ENCODE measurements at places on chromosomes 3 and 15. TPM values are rescaled to one million over a fixed set of nuclear protein-coding genes. Genes with fewer than 3 reads are reported as not detected.

DNA sequence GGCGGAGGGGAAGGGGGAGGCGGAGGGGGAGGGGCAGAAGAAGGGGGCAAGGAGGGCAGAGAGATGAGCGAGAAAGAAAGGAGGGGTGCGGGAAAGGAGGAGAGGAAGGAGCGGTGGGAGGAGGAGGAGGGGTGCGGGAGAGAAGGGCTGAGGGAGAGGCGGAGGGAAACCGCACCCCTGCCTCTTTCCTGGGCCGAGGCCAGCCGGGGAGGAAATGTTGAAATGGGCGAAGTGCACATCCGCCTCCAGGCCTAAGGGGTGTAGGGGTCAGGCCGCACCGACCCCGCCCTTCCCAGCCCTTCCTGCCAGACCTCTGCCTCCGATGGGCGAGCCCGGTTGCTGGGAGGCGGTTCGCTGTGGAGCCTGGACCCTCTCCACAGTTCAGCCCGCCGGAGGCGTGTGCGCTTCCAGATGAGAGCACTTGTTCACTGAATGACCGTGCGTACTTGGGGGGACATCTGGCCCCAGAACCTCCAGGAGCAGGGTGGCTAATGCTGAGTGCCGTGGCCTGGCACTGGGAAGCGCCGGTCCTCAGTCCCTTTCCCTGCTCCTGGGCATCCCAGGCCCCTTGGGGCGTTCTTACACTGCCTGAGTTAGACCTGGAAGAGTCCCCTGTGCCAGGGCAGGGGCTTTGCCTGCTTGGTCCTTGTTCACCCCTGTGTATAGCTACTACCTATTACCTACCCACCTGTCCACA, 110.3 kb upstream of the KLF13 start:
- peak overlapping the region; percentile 57 for H3K27ac ChIP-seq
- DNase-seq: peak; percentile 98
- H3K27me3 ChIP-seq: no peaks in the 10 kb centered on the region

- H3K4me3 ChIP-seq: no peak overlapping the region
- peak; percentile 17 for DNase-seq
- H3K27ac ChIP-seq: no peak overlapping the region
- H3K27me3 ChIP-seq: no peaks in the 10 kb centered on the region
- H3K4me1 ChIP-seq: peaks cover 6% of the 10 kb centered on the region
Observed at GRCh38 chr15:42836251-42836650, 84.3 kb downstream of the TTBK2 start.

- no peak overlapping the region for H3K27ac ChIP-seq
- no peaks in the 10 kb centered on the region for H3K27me3 ChIP-seq
- H3K4me3 ChIP-seq: no peak overlapping the region
- peaks cover 62% of the 10 kb centered on the region for H3K4me1 ChIP-seq
- DNase-seq: no peak
- no peaks in the 10 kb centered on the region for H3K36me3 ChIP-seq
Observed at GRCh38 chr15:77502379-77503095, 81.8 kb downstream of the HMG20A start.

DNA sequence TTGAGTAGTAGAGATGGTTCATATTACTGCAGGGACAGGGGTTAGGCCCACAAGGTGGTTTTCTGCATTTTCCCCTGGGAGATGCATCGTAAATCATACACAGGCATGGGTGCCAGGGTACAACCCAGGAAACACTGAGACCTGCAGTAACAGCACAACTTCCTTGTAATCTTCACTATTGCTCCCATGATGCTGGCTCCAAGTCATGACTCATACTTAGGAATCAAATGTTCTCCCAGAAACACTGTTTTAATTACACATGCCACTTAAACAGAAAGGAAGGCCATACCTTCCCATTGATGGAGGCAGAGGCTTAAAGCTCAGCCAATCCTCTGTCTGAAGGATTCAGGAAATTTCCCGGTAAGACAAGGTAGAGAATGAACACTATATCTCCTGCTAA, 106.5 kb downstream of the ERC2 start:
- peaks cover 10% of the 10 kb centered on the region for H3K27me3 ChIP-seq
- peak; percentile 46 for DNase-seq
- H3K4me1 ChIP-seq: no peaks in the 10 kb centered on the region
- no peak overlapping the region for H3K27ac ChIP-seq

GRCh38 chr15:96336596-96337364, 6.3 kb downstream of the NR2F2 start:
- peaks cover 30% of the 10 kb centered on the region for H3K4me1 ChIP-seq
- peak overlapping the region; percentile 98 for H3K27ac ChIP-seq
- H3K36me3 ChIP-seq: peaks cover 20% of the 10 kb centered on the region
- H3K4me3 ChIP-seq: peak overlapping the region; percentile 84

GRCh38 chr3:196638861-196639482, 522 bp upstream of the NRROS start:
- H3K4me3 ChIP-seq: no peak overlapping the region
- H3K4me1 ChIP-seq: no peaks in the 10 kb centered on the region
- no peak for DNase-seq
- no peaks in the 10 kb centered on the region for H3K36me3 ChIP-seq
- H3K27me3 ChIP-seq: no peaks in the 10 kb centered on the region
- no peak overlapping the region for H3K27ac ChIP-seq

DNA sequence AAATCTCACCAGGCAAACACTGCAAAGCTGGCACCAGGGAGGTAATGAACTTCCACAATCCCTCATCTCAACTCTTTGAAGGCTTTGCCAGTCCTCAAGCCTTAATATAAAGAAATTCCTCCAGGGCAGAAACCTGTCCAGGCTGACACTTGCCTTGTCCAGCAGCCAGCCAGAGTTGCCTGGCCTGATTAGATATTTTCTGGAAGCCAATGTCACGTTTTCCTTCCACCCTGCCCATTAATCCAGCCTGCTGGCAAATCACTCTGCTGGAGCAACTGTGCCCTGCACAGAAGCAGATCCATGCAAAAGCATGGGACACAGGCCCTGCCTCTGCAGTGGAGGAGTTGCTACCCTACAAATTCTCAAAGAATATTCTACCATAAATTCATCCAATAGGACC, 56.5 kb downstream of the HEG1 start:
- no peak for DNase-seq
- no peak overlapping the region for H3K27ac ChIP-seq
- no peak overlapping the region for H3K4me3 ChIP-seq
- no peaks in the 10 kb centered on the region for H3K27me3 ChIP-seq
- H3K36me3 ChIP-seq: peaks cover 34% of the 10 kb centered on the region

DNA sequence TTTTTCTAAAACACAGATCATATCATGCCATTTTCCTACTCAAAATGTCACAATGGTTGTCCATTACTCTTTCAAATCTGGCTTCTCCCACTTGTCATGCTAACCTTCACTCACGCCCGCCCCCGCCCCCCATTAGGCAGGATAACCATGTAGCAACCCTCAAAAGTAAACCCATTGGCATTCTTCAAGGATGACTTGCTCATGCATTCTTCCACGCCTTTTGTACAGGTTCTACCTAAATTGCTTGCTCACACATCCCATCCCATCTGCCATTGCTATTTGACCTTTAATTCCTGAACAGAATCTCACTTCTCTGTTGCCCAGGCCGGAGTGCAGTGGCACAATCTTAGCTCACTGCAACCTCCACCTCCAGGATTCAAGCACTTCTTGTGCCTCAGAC, 389.3 kb downstream of the MCTP2 start:
- H3K4me1 ChIP-seq: peaks cover 4% of the 10 kb centered on the region
- H3K36me3 ChIP-seq: no peaks in the 10 kb centered on the region
- H3K4me3 ChIP-seq: no peak overlapping the region
- H3K27ac ChIP-seq: no peak overlapping the region
- H3K27me3 ChIP-seq: no peaks in the 10 kb centered on the region

DNA sequence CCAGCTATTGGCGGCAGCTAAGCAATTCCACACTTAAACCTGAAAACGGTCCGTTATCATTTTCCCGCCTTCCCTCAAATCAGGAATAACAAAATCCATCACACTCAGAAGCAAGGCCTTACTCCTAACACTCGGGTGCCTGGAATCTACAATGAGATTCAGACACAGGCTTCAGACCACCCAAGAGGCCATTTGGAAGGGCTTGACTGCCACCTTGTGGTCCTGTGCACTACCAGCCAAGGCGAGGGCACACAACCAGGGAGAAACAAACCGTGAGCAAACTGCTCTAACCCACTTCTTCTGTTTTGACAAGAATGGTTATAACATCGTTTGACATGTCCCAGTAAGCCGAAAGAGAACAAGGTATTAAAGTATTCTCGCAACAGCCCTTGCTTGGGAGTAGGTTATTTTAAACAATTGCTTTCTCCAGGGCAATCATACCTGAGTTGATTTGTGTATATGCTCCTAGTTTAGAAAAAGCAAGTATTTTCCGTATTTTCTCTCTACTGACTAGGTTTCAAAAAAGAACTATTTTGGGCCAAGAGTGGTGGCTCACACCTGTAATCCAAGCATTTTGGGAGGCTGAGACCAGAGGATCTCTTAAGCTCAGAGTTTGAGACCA, 40.1 kb upstream of the TAFA4 start:
- H3K36me3 ChIP-seq: peaks cover 29% of the 10 kb centered on the region
- no peak overlapping the region for H3K4me3 ChIP-seq
- peaks cover 39% of the 10 kb centered on the region for H3K27me3 ChIP-seq

- H3K27ac ChIP-seq: peak overlapping the region; percentile 73
- peak overlapping the region; percentile 41 for H3K4me3 ChIP-seq
- H3K4me1 ChIP-seq: peaks cover 32% of the 10 kb centered on the region
- DNase-seq: peak; percentile 73
- no peaks in the 10 kb centered on the region for H3K27me3 ChIP-seq
Observed at GRCh38 chr3:31704591-31705179, 172.0 kb downstream of the STT3B start.

GRCh38 chr3:192244591-192244990, 482.8 kb downstream of the FGF12 start:
- H3K4me3 ChIP-seq: no peak overlapping the region
- peak; percentile 8 for DNase-seq
- no peaks in the 10 kb centered on the region for H3K36me3 ChIP-seq
- H3K27ac ChIP-seq: no peak overlapping the region

DNA sequence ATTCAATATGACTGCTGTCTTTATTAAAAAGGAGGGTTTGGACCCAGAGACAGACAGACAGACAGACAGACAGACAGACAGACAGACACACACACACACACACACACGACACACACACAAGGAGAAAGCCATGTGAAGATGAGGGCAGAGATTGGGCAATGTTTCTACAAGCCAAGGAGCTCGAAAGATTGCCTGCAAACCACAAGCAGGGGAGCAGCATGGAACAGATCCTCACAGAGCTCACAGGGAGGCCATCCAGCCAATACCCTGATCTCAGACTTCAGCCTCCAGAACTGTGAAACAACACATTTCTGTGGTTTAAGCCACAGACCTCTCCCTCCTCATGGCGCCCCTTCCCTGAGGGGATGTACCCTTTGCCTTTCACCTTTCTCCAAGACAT, 35.8 kb upstream of the ABHD2 start:
- no peak overlapping the region for H3K4me3 ChIP-seq
- H3K4me1 ChIP-seq: no peaks in the 10 kb centered on the region
- H3K27ac ChIP-seq: no peak overlapping the region
- DNase-seq: peak; percentile 47

Gene CPB1
- not detected for total RNA-seq

Data from MCF 10A (cell line).